ENCODE measurements at places on chromosomes 5 and 9. TPM values are rescaled to one million over a fixed set of nuclear protein-coding genes. Genes with fewer than 3 reads are reported as not detected.

GRCh38 chr5:136210259-136210658, 17.3 kb upstream of the SMIM32 start:
- no peak for DNase-seq
- H3K4me3 ChIP-seq, result no peak overlapping the region
- no peaks in the 10 kb centered on the region for H3K27me3 ChIP-seq
- no peak overlapping the region for H3K27ac ChIP-seq

DNA sequence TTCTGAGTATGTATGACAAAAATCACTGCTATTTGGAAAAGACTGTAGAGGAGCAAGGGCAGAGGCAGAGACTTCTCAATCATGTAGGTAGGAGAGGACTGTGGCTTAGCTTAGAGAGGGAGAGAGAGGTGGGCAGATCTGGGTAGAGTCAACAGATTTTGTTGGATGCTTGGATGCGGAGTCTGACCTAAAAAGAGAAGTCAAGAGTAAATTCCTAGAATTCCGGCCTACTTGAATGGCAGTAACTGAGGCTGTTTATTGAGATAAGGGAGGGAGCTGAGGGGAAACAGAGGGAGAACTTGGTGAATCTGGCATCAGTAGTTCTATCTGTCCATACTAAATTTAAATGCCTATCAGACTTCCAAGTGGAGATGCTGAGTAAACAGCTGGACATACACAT, 2.4 kb downstream of the TICAM2 start:
- no peaks in the 10 kb centered on the region for H3K36me3 ChIP-seq
- H3K4me1 ChIP-seq, result no peaks in the 10 kb centered on the region
- H3K4me3 ChIP-seq, result no peak overlapping the region
- no peak overlapping the region for H3K27ac ChIP-seq

DNA sequence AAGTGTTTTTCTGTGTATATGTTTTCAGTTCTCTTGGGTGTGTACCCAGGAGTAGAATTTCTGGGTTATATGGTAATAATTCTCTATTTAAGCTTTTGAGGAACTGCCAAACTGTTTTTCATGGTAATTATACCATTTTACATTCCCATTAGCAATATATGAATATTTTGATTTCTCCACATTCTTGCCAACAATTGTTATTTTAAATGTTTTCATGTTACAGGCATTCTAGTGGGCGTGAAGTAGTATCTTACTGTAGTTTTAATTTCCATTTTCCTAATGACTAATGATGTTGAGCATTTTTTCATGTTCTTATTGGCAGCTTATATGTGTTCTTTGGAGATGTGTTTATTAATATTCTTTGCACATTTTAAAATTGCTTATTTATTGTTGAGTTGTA, 199.5 kb downstream of the FER start:
- no peaks in the 10 kb centered on the region for H3K27me3 ChIP-seq
- H3K4me1 ChIP-seq, result no peaks in the 10 kb centered on the region
- no peak overlapping the region for H3K27ac ChIP-seq
- H3K36me3 ChIP-seq, result no peaks in the 10 kb centered on the region
- DNase-seq, result no peak
- H3K4me3 ChIP-seq, result no peak overlapping the region

- no peak overlapping the region for H3K27ac ChIP-seq
- peak; percentile 26 for DNase-seq
- no peaks in the 10 kb centered on the region for H3K4me1 ChIP-seq
- H3K27me3 ChIP-seq, result no peaks in the 10 kb centered on the region
These were observed 33.5 kb upstream of the SHOC1 start for GRCh38 chr9:111828193-111828592.

Gene CDC20B
- polyA plus RNA-seq, result not detected

Gene TMCO6
- polyA plus RNA-seq, result 15.7 TPM

DNA sequence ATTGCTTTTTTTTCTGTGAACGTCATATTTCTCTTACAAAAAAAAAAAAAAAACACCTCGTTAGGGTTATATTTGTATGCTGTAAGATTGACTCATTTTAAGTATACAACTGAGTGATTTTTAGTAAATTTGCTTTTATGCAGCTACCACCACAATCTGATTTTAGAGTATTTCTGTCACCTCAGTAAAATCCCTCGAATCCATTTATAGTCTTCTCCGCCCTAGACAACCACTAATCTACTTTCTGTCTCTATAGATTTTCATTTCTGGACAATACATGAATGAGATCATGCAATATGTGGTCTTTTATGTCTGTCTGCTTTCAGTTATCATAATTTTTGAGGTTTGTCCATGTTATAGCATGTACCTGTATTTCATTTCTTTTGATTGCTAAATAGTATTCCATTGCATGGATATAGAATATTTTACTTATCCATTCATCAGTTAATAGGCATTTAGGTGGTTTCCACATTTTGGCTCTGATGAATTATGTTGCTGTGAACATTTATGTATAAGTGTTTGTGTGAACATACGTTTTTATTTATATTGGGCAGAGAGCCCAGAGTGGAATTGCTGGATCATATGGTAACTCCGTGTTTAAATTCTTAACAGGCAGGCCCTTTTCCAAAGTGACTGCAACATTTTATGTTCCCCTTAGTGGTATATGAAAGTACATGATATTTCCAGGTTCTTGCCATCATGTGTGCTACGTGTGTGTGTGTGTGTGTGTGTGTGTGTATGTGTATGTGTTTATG, 171.4 kb downstream of the SGCD start:
- H3K27ac ChIP-seq, result no peak overlapping the region
- no peaks in the 10 kb centered on the region for H3K36me3 ChIP-seq
- no peak overlapping the region for H3K4me3 ChIP-seq
- no peaks in the 10 kb centered on the region for H3K27me3 ChIP-seq

GRCh38 chr9:83620841-83621636, 1.9 kb upstream of the IDNK start:
- H3K36me3 ChIP-seq, result no peaks in the 10 kb centered on the region
- DNase-seq, result peak; percentile 40
- H3K4me1 ChIP-seq, result peaks cover 24% of the 10 kb centered on the region
- no peak overlapping the region for H3K27ac ChIP-seq

DNA sequence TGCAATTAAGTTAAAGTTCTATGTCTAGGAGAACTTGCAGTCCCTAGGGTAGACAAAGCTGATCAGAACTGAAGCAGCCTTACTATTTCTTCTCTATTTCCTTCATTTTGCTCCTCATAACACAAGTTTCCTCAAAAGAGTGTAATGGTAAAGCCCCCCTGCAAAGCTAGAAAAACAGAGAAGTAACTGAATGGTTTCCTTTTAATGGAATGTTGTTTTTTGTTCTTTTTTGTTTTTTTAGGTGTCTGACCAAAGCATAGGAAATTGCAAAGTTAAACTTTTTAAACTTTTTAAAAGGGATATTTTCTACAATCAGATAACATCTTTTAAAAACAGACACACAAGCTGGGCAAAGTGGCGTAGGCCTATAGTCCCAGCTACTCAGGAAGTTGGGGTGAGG, 145.7 kb downstream of the TLE1 start:
- H3K27ac ChIP-seq, result no peak overlapping the region
- no peaks in the 10 kb centered on the region for H3K4me1 ChIP-seq
- no peak overlapping the region for H3K4me3 ChIP-seq
- no peaks in the 10 kb centered on the region for H3K27me3 ChIP-seq

DNA sequence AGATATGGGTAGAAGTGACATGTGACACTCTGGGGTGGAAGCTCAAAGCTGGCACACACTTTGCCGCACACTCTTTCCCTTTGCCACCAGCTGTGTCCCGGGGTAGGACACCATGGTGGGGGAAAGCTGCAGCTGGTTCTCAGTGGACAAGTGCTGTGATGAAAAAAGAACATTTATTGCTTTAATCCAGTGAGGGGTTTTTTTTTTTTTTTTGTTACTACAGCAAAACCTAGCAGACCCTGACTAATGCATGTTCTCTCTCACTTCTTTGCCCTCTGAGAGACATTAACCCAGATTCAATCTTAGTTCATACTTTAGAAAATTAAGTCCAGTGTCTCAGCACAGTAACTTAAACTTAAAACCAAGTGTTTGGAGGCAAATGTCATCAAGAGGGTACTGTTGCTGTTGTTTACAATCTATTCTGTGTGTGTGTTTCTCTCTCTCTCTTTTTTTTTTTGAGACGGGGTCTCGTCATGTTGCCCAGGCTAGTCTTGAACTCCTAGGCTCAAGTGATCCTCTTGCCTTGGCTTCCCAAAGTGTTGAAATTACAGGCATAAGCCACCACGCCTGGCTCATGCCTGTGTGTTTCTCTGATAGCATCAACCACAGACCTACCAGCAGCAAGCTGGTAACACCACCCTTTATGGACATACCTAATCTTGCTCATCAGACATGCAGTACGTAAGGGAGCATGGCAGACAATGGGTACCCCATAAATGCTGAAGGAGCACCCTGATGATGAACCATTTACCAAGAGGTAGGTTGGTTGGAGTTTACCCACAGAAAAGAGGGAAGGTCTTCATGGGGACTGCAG, 84.7 kb upstream of the TBC1D2 start:
- no peaks in the 10 kb centered on the region for H3K27me3 ChIP-seq
- H3K4me1 ChIP-seq, result no peaks in the 10 kb centered on the region
- no peak overlapping the region for H3K4me3 ChIP-seq
- H3K36me3 ChIP-seq, result no peaks in the 10 kb centered on the region
- H3K27ac ChIP-seq, result no peak overlapping the region

Gene HSDL2
- polyA plus RNA-seq, result 21.7 TPM

Gene MYMK
- not detected for polyA plus RNA-seq

DNA sequence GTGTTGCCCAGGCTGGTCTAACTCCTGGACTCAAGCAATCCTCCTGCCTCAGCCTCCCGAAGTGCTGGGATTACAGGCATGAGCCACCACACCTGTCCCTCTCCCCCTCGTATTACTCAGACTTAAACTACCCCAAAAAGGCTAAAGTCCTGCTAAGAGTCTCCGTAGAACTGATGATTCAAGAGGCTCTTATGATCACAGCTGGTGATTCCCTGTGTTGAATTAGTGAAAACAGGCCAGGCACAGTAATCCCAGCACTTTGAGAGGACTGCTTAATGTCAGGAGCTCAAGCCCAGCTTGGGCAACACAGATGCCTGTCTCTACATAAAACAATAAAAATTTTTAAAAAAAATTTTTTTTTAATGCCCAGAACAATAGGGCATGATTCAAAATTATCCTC, 9.2 kb downstream of the CDC26 start:
- no peaks in the 10 kb centered on the region for H3K27me3 ChIP-seq
- H3K4me1 ChIP-seq, result peaks cover 10% of the 10 kb centered on the region
- no peak overlapping the region for H3K4me3 ChIP-seq
- H3K36me3 ChIP-seq, result peaks cover 23% of the 10 kb centered on the region
- DNase-seq, result no peak
- no peak overlapping the region for H3K27ac ChIP-seq

Gene STXBP1
- 4.8 TPM for polyA plus RNA-seq

Gene RAI14
- polyA plus RNA-seq, result 2.4 TPM

Gene EIF4E1B
- not detected for polyA plus RNA-seq

Measured in CD4-positive, alpha-beta memory T cell (primary cell).